ENCODE measurements at places on chromosomes 16 and 17.
A peak's percentile ranks its signal among the peaks of the same experiment; 100 is the strongest.

GRCh38 chr16:4266372-4266771 lies 6.5 kb downstream of the TFAP4 start:
- no peak for DNase-seq

DNA sequence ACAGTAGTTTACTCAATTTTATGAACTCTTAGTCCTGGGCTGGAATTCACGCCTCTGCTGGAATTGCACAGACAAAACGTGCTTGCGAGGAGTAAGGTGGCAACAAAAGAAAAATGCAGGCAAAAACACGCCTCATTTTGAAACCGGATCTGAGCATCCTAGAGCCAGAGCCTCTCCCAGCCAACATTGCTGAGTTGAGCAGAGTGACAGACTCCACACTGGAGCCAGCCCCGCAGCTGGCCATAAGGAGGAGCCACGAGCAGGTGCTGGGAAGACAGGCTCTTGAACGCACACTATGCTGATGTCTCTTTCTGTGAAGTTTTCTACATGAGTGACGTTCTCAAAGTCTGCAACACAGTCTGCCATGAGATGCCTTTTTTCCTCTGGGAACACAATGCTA lies 14.6 kb upstream of the HSBP1 start:
- no peak for DNase-seq

DNA sequence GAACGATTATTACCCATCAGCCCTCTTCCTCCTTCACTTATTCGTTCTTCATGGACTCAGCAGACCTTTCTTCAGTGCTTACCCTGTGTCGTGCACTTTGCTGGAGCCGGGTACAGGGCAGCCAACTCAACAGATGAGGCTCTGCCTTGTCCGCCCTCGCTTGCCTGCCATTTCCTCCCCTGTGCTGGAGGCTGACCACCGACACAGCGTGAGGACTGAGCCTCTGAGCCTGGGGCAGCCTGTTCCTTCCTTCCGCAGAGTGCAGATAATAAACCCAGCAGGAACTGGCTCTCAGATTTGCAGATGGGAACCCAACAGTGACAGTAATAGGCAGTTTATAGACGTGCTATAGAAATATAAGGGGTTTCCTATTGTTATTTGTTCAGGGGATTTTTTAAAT lies 7.0 kb upstream of the SLC39A11 start:
- no peak for DNase-seq

DNA sequence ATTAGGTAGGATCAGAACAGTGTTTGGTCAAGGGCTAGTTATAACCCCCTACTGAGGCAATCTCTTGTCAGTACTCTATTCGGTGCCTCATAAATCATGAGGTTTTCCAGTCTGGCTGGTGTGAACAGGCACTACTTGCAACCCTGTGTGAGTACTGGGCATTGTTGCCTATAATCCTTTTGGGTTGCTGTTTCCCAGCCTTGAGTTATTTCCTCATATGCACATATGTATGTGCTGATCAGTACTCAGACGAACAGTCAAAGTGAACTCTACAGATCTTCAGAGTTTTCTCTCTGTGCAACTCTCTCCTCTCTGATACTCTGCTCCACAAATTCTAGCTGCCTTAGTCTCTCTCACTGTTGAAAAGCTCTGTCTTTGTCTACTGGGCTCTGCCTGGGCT lies 164.3 kb downstream of the CDK5R1 start:
- DNase-seq, result no peak

GRCh38 chr16:19294156-19294649 lies 8.7 kb downstream of the CLEC19A start:
- peak; percentile 1 for DNase-seq

DNA sequence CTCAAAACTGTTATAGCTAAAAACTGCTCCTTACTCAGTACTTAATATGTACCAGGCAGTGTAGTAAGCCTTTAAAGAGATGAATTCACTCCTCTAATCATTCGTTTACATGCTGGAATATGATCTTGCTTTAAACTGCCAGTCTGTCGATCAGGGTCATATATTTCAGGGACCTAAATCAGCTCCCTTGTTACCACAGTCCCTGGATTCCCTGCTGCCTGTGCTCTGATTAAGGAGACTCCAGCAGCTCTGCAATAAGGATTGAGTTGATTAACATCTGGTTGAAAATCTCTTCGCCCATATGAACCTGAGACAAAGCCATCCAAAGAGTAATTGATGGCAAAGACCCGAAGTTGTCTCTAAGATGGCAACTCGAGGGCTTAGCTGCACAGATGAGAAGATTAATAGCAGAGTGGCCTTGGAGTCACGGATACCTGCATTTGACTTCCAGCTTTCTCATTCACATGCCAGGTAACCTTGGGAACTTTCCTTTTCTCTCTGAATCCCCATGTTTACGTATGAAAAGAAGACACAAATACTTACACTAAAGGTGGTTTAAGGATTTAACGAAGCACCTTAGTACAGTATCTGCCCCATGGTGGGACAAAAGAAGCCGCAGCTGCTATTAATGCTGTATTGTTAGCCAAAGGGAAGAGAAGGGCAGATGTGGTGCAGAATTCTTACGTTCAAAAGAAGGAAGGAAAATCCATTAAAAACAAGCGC lies 68.2 kb downstream of the VAT1L start:
- DNase-seq, result no peak

- no peak for DNase-seq
These were observed 99.9 kb upstream of the ZNF750 start for GRCh38 chr17:82939621-82940135.

DNA sequence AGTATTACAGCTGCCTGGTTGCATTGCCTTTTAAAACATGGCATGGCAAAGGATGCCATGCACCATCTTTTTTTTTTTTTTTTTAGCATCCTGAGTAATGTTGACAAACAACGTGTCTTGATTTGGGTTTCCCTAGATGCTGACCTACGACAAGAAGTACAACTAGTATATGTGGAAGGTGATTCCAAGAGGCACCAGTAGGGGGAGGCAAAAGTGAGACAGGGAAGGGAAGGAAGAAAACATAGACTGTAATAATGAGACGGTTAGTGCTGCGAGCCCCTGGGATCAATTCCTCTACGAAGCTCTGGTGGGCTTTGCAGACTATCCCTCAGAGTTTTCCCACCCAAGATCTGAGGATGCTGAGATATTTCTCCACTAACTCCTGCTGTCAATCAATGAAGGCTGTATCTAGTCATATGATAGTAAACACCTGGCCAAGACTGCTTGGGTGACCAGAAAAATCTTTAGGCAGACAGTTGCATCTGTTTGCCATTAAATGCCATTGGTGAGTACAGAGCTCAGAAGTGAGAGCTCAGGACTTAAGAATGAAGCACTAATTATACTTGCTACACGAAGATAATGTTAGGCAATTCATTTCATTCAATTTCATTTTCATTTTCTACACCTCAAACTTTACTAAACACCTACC lies 458.6 kb upstream of the GOT2 start:
- no peak for DNase-seq

DNA sequence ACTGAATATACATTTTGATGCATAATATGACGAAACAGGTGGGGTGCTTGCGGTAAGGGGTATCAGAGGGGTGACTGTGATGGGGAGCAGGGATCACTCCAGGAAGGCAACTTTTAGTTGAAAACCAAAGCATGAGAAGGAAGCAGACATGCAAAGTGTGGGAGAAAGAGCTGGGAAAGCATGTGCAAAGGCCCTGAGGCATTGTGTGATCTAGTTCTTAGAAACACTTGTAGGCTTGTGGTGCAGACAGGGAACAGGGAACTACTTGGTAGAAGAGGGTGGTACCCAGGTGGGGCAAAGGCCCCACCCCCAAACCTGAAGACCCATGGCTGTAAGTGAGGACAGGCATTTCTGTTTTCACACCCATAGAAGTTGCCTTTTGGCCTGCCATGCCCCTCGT lies 459.9 kb upstream of the EEF2KMT start:
- DNase-seq, result no peak

DNA sequence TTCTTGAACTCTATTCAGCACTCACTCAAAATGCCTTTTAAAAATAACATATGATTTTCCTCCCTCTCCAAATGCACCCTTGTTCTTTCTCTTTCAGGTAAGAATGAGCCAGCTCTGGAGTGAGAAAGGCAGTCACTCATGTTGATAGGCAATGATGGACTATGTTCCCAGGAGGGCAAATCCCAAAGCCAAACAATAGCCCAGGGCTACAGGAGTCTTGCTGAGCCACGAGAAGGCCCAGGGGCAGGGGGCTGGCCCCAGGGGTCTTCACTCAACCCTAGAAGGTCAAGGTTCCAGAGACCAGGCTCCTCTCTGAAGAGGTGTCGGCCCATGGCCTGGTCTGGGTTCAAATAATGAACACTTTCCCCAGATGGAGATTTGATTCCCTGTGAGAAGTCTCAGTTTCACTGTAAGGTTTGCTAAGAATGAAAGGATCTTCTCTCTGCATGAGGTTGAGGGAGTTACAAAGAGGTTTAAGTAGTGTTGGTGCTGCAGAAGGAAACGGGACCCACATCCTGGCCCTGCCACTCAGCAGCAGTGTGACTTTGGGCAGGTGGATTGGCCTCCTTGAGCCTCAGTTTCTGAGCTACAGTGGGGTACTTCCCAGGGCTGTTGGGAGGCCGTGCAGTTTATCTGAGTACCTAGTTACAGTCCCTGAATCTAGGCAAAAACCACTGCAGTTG lies 49.0 kb downstream of the RTN4RL1 start:
- DNase-seq, result no peak

- DNase-seq, result no peak
These were observed 1.5 kb downstream of the FCSK start for GRCh38 chr16:70455910-70456309.

DNA sequence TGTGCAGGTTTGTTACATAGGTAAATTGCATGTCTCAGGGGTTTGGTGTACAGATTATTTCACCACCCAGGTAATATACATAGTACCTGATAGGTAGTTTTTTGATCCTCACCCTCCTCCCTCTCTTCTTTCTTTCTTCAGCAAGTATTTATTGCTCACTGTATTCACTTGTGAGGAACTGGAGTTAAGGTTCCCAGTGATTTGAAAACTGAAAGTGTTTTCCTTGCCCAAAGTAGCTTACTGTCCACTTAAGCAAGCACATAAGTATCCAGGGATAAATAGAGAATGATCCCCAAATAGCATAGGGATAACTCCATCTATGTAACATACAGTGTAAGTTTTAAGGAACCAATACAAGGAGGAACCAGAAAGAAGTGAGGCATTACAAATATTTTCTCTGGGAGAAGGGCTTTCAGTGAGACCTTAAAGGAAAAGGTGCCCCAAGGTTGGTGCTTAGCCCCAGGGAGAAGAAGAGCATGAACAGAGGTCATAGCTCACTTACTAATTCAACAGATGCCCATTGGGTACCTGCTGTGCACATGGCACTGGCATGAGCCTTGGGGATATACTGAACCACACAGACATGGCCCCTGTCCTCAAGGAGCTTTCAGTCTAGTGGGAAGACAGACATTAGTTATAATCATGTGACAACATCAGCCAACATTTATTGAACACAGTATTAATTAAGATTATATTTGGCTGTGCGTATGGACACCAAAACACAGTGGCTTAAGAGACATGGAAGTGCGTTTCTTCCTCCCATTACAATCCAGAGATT lies 17.0 kb downstream of the MYL4 start:
- no peak for DNase-seq

DNA sequence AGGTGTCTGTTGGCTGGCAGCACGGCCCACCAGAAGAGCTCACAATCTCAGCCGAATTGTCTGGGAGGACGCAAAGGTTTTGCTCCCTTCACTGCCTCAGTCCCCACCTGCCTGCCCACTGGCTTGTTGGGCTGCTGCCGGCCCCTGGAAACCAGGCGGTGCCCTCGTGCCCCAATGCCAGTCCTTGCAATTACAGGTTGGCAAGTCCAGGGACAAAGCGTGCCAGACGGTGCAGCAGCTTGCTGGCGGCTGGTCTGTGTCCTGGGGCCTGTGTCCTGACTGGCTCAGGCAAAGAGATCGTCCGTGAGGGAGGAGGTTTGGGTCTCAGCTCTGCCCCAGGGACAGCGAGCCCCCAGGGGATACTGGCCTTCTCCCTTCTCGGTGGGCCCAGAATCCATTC lies 24.6 kb upstream of the SPNS2 start:
- no peak for DNase-seq

DNA sequence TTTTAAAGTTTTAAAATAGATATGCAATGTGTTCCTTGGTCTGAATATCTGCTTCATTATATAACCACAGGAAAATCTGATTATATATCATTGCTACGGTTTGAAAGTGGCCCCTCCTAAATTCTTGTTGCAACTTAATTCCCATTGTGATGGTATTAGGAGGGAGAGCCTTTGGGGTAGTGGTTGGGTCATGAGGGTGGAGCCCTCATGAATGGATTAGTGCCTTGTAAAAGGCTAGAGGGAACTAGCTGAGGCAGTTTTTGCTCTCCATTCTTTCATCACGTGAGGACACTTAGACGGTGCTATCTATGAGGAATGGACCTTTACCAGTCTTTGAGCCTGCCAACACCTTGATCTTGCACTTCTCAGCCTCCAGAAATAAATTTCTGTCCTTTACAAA lies 7.6 kb downstream of the ABCA6 start:
- no peak for DNase-seq

- DNase-seq, result peak; percentile 2
These were observed 198.6 kb downstream of the AATF start for GRCh38 chr17:37147301-37147812.

DNA sequence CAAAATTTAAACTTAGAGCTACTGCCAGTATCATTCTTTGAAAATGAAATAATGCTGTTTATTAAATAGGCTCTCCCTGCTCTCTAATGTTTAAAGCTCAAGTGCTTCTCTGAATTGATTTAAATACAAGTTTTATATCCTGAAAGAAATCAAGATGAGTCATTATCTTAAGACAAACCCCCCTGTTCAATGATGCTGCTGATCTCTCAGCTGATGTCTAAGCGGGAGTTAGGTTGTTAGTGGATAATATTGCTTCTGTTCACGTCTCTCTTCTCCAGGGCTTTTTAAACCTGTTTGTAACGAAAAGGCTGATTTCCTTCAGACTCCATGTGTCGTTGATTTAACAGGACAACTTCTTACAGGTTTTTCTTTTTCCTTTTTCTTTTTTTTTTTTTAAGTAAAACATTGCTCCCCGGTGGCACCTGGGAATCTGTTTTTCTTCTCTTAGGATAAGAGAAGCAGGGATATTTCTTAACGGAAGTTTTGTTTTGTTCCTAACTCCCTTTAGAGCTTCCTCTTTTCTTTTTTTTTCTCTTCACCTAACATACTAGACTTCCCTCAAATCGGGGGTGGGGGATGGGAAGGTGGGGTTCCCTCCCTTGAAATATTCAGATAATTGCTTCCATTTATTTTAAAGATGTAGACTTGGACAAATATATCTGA lies 807 bp upstream of the LYRM9 start:
- DNase-seq, result no peak

DNA sequence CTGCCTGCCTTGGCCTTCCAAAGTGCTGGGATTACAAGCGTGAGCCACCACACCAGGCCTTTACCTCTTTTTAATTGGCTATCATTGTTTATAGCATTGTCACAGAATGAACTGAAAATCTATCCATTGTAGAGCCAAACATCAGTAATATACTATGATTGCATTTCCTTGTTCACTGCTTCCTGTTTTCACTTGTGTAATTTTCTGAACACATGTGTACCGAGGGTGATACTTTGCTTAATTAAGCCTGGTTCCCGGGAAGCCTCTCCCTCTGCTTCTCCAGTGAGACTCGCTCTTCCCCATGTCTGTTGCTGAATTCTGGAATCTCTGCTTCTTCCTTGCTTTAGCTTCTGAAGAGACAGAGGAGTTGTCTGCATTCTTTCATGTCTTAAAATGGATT lies 33.1 kb downstream of the POLR3E start:
- DNase-seq, result no peak

All from bone marrow (tissue), 2 donors.